Thoracic aorta (tissue), 2 donors: ENCODE measurements at places on chromosomes 7 and 10.

DNA sequence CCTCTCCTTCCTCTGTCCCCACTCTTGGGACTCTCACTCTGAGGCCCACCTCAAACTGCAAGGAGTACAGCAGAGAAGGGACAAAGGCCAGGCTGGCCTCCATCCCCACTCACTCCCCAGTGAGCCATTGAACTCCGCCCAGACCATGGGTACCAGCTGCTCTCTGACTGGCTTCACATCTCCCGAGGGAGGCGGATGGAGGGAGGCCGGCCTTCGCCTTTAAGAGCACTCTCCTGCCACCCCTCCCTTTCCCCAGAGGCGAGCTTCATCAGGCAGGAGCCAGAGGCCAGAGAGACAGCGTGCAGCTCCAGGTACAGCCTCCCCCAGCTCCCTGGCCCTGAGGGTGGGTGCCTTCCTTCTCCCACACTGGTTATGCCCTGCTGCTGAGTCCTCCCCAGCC, 1.8 kb upstream of the LDB3 start:
- no peak for DNase-seq

DNA sequence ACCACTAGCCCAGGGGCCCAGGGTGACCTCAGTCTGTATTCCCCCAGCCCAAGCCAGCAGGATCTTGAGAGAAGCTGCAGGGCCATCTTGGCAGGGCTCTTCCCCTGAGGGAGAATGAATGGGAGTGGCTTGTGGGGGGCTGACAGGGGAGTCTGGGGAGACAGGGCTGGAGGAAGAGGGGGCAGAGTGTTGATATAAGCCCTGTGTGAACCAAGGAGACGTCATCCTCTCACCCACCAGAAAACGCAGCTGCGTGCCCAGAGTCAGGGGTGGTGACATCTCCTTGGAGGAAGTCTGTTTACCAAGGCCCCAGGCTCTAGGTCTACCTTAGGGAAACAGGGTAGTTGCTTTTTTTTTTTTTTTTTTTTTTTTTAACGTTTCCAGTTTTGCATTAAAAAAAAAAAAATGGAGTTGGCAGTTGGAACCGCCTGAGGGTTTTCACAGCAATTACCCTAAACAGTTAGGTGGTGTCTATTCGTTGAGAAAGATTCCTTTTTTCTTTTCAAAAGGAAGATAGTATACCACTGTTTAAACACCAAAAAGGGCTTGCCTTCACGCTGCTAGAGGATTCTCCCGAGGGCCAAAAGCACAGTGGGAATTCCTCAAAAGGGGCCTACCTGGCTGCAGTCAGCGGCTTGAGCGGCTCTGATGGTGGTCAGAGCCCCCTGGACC, 113.8 kb downstream of the PRPF18 start:
- DNase-seq, result no peak

GRCh38 chr7:91180746-91181145, 83.5 kb upstream of the FZD1 start:
- no peak for DNase-seq

- DNase-seq, result no peak
These were observed 103.7 kb downstream of the ZNF92 start for GRCh38 chr7:65477326-65477725.

DNA sequence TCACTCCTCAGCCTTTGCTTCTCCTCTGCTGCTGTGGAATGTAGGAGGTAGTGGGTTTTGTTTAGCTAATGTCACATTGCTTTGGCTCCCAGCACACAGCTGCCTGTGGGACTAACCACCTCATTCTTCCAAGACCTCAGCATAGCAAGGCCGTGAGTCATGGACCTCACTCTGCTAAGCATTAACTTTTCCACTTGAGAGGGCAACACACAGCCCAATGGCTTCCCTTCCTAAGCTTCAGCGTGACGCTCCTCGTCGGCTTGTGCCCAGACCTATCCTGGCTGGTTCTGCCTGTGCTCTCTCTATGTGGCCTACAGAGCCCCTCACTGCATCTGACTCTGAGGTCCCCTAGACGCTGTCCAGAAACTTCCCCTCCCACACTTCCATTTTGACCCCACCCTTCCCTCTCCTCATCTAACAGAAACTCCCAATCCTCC, 23.3 kb downstream of the MYOF start:
- DNase-seq, result peak; percentile 93

DNA sequence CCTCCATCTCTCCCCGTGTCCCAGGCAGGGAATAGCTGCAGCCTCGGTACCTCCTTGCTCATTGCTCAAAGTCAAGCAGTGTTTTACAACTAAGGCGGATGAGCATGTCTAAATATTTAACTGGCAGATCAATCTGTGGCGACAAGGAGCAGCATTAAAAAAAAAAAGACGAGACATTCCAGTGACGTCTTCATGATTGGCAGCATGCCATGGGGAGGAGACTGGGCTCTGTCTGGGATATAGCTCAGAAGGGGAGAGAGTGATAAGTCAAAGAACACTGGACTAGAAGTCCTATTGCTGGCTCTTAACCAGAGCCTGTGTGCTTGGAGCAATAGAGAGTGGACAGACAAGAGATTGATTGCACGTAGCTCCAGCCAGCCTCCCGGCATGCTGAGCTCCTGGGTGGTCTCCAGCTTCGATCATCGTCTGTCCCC, 287.5 kb upstream of the PODXL start:
- DNase-seq, result no peak

- DNase-seq, result no peak
These were observed 80.0 kb downstream of the NKX6-2 start for GRCh38 chr10:132705943-132706342.

DNA sequence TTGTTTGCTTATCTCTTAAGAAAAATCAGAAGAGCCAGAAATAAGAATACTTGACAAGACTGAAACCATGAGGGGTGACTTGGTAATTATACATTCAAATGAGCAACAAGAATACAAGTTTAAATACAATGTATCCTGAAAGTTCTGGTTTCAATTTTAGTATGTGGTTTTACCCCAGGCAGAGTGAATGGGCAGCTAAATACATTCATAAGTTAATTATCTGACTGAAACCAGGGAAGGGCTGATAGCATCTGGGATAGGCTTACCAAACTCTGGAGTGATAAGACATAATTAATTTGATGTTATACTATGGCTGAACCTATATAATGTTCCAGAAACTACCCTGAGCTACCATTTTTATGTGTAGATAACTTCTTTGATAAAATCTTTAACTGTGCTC, 252.2 kb upstream of the PLXNA4 start:
- DNase-seq, result no peak

DNA sequence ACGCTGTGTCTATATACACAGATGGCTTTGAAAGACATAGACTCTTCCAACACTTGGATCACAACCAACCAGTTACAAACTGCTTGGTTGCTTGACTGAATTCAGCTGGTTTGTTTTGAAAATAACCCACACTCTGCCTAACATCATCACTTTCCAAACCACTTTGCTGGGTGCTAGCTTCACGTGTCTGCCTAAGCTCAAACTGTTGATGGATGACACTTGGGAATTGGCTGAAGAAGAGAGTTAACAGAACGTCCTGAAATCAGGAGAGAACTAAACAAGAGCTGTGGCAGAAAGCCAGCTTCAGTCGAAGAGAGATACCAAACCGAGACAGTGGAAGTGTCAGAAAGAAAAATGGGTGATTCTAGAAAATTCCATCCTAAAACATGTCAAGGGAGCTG, 420.8 kb upstream of the AUTS2 start:
- DNase-seq, result no peak

- DNase-seq, result no peak
These were observed 154.7 kb upstream of the DGKB start for GRCh38 chr7:15057272-15057671.

DNA sequence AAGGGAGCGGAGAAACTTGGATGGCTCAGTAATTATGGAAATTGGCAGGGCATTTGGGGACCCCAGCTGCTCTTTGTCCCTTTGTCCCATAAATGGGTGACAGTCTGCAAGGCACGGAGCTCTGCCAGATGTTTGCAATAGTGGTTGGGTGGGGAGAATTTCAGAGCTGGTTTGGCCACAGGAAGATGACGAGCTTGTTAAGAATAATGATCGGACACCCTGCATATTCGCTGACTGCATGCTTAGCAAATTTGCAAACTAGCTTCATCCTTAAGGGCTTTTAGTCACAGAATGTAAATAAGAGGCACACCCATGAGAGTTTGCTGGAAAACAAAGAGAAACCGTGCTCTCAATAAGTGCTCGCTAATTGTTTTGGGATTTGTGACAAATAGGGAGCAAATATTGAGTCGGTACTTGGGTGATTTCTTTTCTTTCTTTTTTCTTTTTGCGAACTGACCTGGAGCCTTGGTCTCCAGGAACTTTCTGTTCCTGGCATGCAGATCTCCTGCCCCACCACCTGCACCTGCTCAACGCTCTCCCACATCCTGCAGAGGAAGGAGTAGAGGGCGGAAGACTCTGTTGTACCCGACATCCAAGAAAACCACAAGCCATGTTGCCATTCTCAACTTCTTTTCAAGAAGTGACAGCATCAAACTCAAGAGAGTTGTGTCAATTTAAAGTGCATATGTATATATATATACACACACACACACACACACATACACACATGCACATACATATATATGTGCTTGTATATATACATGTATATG, 238.9 kb downstream of the CAMK1D start:
- no peak for DNase-seq

DNA sequence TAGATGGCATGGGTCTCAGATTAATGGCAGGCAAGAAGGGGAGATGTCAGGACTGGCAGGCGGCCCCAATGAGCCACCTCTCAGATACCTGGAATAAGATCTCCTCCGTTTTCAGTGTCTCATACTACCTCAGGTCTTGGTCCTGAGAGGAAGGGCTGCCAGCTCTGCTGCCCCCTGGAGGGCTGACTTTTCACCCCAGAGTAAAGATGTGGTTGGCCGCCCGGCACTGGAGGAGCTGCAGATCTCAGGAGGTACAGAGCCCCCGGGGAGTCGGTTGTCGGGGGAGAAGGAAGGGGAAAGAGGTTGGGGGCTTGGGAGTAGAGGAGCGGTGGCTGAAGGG, 642 bp upstream of the COL13A1 start:
- DNase-seq, result no peak

DNA sequence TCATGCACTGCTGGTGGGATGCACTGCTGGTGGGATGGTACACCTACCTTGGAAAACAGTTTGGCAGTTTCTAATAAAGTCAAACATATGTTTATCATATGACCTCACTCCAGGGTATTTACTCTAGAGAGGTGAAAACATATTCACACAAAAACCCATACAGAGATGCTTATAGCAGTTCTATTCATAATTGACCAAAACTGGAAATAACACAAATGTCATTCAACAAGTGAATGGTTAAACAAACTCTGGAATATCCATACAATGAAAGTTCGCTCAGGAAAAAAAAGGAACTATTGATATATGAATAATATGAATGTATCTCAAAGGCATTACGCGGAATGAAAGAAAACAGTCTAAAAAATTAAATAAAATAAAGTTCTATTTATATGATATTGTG, 19.5 kb downstream of the CCDC71L start:
- DNase-seq, result no peak

DNA sequence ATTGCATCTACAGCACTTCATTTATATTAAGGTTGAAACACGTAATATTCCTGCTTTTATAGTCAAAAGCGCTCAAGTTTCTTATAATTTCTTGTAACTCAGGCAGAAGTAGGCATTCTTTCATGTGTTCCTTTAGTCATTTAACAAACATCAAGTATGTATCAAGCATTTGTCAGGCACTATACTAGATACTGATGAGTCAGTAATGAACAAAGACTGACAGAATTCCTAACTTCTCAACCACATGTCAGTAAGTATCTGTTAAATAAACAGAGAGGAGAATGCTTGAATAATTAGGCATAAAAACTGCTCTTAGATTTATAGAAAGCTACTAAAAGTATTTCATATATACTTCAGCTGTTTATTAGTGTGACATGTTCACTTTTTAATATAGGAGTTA, 9.9 kb downstream of the CRPPA start:
- DNase-seq, result no peak

GRCh38 chr10:80589726-80590373, 52.1 kb downstream of the SH2D4B start:
- no peak for DNase-seq

- DNase-seq, result no peak
These were observed 6.2 kb downstream of the CCDC6 start for GRCh38 chr10:59900048-59900727.

GRCh38 chr10:33291053-33291592, 43.3 kb downstream of the NRP1 start:
- no peak for DNase-seq
